ENCODE measurements at places on chromosomes 6 and 20. TPM values are rescaled to one million over a fixed set of nuclear protein-coding genes. Genes with fewer than 3 reads are reported as not detected.

PTCHD4 gene
- 0.52 TPM for total RNA-seq

ILRUN gene
- total RNA-seq = 70.1 TPM

DNA sequence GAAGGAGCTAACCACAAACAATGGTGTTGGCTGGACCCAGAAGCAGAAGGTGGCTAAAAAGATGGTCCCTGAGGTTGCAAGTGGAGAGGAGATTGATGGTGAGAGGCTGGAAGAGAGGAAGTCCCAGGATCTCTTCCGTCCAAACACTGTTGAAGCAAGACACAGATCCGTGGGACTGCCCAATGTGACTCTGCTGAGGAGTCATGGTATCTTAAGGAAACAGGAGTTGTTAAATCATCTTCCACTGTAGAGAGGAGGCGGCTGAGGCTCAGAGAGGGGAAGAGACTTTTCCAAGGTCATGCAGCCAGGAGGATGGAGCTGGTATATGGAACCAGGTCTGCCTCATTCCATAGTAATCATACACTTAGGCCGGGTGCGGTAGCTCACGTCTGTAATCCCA, 4.1 kb upstream of the ZNF335 start:
- DNase-seq = no peak

DNA sequence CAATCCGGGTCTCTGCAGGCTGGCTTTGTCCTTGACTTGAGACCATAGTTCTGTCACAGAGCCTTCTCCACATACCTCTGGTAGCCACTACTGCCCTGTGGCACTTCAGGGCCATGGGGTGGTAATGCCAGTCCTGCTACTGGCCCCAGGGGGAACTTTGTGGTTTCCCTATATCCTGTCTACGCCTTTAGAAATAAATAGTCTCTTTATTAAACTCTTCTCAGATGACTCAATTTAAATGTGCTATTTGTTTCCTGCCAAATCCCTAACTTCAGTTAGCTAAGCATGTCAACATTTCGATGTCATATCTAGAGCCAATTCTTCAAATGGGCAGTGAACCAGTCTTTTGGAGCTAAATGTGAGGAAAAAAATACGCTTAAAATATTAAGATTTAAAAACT, 60.1 kb downstream of the SEL1L2 start:
- no peak for DNase-seq

- no peak for DNase-seq
Observed at GRCh38 chr6:125552819-125553218, 196.6 kb upstream of the HEY2 start.

DNA sequence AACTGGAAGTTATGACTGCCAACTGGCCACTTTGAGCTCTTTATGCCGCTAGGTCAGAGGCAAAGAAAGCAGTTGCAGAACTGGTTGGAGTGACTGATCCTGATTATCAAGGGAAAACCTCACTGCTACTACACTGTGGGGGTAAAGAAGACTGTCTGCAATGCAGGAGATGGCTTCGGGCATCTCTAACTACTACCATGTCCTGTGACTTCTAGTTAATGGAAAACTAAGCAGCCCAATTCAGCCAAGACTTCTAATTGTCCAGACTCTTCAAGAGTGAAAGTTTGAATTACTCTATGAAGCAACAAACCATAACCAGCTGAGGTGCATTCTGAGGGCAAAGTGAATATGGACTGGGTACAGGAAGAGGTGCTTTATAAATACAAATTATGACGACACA, 773.6 kb upstream of the SLC35B3 start:
- no peak for DNase-seq

C20orf202 gene
- total RNA-seq = 1.0 TPM

GRCh38 chr20:48563191-48563870, 264.5 kb downstream of the PREX1 start:
- DNase-seq = no peak

DNA sequence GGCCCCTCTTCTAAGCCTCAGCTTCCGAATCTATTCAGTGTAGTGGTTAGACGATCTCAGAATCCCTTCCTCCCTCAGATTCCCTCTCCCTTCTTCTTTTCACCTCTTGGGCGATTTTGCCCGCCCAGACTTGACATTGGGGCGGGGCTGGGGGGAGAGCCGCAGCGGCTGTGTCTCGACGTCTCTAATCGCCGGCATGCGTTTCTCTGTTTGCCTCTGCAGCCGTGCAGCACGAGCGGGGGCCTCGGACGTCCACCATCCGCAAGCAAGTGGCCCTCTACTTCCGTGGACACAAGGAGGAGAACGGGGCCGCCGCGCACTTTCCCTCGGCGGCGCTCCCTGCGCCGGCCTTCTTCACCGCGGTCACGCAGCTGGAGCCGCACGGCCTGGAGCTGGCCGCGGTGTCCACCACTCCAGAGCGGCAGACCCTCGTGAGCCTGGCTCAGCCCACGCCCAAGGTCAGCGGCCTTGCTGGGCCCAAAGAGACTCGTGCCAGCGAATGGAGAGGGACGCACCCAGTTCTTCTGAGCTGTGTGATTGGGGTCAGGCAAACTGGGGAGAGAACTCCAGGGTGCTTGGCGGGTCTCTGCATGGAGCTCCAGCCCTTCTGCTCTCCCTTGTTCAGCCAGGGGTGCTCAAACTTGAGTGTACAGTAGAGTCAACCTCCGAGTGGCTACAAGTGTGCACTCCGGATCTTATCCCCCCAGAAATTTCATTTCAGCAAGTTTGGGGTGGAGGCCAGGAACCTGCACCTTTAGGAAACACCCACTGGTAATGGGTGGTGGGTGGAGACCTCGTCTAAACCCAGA, 10.7 kb downstream of the NR2E1 start:
- no peak for DNase-seq

SLC26A8 gene
- 0.61 TPM for total RNA-seq

DNA sequence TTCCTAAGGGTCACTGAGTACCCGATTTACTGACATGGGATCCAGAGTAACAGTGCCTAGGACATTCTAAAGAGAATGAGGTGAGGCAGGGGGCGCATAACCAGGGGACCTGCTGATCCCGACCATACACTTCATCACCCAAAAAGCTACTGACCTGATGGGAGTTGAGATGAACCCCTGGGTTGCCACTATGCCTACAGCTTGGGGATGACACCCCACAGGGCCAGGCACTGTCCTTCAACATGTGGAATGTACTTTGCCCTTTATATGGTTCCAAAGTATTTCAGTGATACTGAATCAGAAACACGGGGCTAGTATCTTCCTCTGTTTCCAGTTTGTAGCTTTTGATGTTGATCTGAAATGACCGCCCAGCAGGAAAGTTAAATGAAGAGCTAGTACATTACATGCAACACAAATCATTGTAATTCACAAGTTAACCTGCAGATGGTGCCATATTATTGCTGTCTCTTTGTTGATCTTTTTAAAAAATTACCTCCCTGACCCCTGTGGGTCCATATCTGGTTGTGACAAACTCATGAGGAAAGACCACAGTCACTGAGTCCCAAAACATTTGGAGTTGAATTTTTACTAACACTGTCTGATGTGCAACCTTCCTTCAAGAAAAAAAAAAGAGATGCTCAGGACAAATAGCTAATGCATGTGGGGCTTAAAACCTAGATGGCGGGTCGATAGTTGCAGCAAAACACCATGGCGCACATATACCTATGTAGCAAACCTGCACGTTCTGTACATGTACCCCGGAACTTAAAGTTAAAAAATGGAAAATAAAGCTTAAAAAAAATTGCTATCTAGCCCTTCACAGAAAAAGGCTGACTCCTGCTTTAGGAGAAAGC, 42.7 kb upstream of the GCNT2 start:
- no peak for DNase-seq

RUNX2 gene
- total RNA-seq = 6.7 TPM

DNA sequence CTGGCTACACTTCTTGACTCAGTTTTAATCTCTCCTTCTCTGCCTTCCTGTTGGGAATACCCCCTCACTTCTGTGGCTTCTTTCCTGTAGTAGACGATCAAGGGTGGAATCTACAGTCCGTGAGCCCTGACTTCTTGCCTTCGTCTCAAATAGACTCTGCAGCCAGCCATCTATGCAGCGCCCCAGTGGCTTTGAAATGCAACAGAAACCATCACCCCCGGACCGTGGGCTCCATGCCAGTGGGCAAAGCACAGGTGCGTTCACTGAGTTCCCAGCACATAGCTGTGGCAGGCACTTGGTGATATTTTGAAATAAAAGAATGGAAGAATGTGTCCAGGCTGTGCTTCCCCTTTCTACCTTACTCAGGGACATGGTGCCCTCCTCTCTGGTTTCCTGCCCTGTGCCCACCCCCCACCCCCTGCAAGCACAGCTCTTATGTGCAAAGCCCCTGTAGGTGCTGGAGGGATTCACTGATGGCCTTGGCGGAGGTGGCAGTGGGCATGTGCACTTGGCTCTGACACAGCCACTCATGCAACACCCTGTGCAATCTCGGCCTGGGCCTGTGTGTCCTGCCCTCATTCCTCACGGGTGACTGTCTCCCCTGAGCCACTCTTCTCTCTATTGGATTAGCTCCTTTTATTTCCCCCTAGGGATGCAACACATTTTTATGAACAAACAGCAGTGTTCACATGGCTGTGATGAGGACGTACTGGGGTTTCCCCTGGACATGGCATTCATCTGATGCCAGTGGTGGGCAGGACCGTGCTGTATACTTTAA, 5.5 kb upstream of the CDSN start:
- DNase-seq = no peak
